GDM1 (cell line): ENCODE measurements at places on chromosomes 13 and 19.
A peak's percentile ranks its signal among the peaks of the same experiment; 100 is the strongest.

DNA sequence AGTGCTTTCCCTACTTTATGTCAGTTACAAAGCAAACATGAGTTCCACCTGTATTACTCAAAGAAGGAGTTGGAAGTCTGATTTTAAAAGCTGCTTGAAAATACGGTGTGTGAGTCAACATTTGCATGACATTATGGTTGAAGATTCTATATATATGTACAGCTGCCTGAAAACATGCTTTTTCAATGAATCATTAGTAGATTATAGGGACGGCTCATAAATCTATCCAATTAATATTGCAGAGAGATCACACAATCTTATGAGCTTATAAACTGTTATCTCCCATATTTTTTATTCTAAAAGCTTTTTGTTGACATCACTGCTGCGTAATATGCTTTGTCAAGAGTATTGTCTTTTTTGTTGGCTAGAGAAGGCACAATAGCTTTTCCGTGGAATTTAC is 873.8 kb downstream of the SLITRK6 start:
- DNase-seq: no peak

DNA sequence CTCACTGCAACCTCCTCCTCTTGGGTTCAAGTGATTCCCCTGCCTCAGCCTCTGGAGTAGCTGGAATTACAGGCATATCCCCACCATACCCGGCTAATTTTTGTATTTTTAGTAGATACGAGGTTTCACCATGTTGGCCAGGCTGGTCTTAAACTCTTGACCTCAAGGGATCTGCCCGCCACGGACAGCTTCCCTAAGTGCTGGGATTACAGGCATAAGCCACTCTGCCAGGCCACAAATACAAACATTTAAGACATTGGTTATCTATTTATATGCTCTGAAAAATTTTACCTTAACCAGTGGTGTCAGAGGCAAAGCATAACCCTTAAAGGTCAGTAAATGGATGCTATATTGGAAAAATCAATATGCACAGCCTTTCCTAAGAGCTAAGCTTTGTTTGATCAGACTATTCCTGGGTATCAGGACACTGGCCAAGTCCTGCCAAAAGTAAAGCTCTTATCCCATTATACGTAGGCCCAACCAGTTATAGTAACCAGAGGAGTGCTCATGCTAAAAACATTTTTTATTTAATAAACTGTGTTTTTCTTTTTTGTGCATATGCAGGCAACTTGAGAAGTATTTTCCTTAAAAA is 56.4 kb upstream of the STARD13 start:
- no peak for DNase-seq

- peak; percentile 10 for DNase-seq
Measured at GRCh38 chr19:16367261-16367683, 42.6 kb downstream of the KLF2 start.

DNA sequence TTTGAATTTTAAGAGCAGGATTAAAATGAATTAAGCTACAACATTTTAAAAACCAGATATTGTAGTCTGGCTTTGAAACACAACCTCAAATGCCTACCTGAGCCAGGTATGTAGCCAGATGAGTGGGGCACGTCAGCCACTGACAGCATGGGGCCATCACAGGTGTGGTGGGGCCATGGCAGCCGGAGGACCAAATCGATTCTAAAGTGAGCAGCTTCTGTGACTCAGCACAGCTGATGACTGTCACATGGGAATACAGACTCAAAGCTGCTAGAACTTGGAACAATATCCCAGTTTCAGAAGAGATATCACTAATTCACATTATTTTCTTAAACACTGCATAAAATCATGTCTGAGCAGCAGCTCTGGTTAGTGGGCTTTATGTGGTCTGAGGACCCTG is 52.8 kb downstream of the SERP2 start:
- DNase-seq: no peak

DNA sequence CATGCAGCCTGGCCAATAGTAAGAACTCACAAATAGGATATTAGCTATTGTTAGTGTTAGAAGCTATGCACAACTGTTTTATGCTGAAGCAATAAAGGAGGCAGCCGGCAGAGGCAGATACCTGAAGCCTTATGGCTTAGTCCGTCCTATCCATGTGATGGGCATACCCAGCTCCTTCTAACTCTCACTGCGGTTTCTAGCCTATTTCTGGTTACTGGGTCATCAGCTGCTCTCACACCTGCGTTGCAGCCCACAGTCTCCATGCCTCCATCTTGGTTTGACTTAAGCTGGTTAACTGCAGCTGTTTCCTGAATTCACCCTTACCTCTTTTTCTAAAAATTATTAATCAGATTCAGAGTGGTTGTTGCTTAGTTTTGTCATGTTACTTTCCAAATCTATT is 40.5 kb upstream of the CNMD start:
- no peak for DNase-seq

DNA sequence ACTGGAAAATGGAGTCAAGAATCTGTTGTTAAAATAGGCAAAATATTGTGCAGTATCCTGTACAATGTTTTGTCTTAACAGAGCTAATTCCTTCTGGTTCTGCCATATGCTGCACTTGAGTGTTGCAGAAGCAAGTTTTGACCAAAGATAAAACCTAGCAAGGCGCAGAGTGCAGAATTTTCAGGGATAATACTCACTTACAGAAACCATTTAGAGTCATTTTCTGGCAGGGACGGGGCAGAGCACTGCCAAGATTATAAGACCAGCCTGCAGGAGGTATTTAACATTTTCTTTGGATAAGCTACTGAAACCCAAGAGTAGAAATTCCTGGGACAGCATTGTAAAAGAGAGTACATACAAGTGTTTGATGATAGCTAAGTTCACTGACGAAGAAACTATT is 159.5 kb upstream of the EDNRB start:
- no peak for DNase-seq

GRCh38 chr13:71607575-71607974 is 259.4 kb downstream of the DACH1 start:
- DNase-seq: no peak

- no peak for DNase-seq
Measured at GRCh38 chr13:77836423-77836822, 82.2 kb downstream of the EDNRB start.

GRCh38 chr13:113646376-113646775 is 11.6 kb downstream of the ATP4B start:
- DNase-seq: no peak

DNA sequence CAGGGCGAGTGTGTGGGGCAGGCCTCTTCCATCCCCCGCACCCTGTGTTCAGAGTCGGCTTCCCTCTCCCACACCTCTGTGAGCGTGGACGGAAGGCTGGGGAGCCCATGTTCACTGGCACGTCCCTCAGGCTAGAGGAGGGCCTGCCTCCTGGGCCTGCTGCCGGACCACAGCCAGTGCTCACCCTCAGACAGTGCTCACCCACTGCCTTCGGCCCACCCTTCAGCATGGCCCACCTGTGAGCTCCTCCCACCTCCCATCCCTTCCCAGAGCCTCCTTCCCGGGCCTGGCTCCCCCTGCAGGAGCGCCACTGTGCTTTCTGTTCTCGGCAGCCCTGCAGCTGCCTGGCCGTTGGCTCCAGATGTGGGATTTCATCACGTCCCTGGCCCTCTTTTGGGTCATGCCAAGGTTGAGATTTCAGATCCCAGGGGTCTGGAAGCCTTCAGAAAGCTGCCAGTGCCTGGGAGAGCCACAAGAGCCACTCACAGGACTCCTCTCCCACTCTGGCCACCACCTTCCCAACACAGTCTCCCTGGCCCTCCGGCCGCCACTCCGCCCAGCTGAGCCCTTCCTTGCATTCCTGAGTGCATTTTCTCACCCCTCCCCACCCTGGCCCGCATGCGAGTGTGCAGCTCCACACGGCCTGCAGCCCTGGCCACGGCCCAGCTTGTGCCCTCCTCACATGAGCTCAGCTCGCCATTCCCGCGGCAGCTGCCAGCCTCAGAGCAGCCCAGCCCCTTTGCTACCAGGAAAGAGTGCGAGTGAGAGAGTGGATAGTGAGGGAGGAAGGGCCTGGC is 25.3 kb downstream of the CAPN12 start:
- no peak for DNase-seq

DNA sequence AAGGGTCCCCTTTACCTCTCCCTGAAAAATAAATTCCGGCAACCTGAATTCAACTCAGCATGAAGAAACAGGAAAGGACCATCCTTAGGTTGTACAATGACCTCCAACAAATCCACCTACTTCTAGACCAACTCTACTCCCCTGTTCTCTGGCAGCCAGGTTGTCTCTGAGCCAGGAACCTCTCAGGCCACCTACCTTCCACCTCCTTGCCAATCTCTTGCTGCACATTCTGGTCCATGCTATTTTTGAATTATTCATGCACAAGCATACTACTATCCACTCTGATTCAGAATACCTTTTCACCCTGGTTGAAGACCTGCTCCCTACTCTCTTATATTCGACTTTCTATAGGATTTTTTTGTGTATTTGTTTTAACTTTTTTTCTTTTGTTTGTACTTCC is 415.0 kb upstream of the ZNF507 start:
- DNase-seq: no peak

- no peak for DNase-seq
Measured at GRCh38 chr13:32117001-32117400, 85.4 kb downstream of the FRY start.

DNA sequence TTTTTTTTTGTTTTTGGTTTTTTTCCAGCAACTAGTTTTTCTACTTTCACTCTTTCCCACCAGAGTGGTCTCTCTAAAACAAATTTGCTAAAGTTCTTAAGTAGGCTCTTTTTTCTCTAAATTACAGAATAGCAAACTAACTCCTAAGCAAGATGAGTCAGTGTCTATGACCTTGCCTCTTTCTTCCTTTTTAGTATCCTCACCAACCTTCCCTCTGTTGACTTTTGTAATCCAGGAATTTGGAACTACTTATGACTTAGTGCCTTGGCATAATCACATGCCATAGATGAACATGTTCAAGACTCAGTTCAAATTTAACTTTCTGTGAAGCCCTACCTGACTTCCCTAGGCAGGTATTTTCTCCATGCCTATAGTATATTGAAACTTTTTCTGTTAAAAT is 32.3 kb upstream of the AKAP11 start:
- no peak for DNase-seq

DNA sequence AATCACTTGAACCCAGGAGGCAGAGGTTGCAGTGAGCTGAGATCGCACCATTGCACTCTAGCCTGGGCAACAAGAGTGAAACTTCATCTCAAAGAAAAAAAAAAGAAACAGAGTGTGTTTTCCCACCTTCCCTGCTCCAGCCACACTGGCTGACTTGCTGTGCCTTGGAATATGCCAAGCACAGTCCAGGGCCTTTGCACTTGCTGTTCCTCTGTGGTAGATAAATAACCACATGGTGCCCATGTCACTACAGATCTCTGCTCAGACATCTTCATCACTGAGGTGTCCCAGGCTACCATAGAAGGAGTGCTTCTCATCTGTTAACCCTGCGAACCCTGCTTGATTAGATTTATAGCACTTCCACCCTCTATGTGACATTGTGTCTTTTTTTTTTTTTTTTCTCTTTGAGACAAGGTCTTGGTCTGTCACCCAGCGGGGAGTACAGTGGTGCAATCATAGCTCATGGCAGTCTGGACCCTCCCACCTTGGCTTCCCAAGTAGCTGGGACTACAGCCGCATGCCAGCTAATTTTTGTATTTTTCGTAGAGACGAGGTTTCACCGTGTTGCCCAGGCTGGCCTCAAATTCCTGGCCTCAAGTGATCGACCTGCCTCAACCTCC is 10.4 kb downstream of the SMARCA4 start:
- DNase-seq: no peak

DNA sequence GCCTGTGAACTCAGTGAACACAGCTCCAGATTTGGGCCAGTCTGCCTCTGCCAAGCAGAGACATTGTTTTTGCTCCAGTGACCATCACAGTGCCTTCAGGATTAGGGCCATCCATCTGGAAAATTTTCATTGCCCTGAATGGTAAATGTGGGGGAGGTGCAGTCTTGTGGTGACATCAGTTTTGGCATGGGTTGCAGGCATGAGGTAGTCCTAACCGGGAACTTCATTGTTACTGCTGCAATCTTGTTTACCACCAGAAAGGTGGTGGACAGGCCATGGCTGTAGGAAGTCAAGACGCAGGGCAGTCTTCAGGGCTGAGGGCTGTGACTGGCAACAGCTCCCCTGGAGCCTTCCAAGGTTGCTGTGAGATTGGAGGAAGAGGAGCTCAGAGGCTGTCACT is 55.2 kb downstream of the SPATA13 start:
- DNase-seq: no peak

- DNase-seq: peak; percentile 91
Measured at GRCh38 chr13:26721251-26722121, 39.1 kb downstream of the GPR12 start.

DNA sequence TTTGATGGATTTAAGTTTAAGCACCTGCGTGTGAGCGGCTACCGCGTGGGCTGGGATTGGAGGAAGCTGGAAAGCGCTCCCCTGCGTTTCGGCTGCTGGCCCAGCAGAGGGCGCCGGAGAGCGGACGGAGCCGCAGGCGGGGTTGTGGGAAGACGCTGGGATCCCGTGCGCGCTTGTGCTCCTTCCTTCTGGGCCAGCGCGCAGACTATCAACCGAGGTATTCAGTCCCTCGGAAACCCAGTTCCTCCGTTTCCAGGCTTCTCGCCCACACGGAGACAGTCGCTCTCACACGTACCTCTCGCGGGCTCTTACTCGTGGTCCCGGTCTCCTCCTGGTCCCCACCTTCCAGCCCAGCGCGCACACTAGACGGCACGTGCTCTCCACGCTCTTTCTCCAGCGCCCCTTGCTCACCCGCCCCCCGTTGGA is 28.8 kb downstream of the EPN1 start:
- DNase-seq: no peak

DNA sequence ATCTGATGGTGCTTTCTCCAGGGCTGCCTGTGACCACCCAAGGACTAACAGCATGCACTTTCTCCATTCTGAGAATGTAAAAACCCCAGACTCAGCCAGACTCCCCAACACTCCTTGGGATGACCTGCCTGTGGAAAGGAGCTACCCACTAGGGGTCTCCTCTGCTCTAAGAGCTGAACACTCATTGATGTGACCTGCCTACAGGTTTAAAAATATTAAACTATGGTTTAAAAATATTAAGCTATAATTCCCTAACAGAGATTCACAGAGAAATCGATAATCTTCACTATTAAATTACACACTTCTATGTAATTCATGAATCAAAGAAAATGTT is 696.2 kb upstream of the SLITRK5 start:
- DNase-seq: no peak

DNA sequence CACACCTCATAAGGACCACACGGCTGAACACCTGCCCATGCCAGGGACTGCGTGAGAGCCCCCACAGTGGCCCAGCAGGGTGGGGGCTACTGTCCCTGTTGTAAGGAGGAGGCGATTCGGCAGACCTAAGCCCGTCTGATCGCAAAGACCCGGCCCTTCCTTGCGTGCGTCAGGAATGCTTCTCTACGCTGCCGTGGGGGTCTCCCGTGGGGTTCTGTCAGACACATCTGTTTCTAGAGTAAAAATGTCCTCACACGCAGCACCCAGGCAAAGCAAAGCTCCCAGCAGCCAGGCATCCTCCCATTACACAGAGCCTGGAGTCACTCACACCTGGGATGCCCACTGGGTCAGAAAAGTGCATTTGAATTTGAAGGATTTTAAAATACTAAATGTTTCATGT is 147.7 kb upstream of the SOX1 start:
- no peak for DNase-seq

GRCh38 chr13:49279885-49280284 is 32.2 kb downstream of the CDADC1 start:
- DNase-seq: no peak

GRCh38 chr13:24493356-24493755 is 19.2 kb downstream of the PARP4 start:
- DNase-seq: no peak
